ENCODE measurements at places on chromosomes 16 and 17. TPM values are rescaled to one million over a fixed set of nuclear protein-coding genes. Genes with fewer than 3 reads are reported as not detected.
A peak's percentile ranks its signal among the peaks of the same experiment; 100 is the strongest.

DNA sequence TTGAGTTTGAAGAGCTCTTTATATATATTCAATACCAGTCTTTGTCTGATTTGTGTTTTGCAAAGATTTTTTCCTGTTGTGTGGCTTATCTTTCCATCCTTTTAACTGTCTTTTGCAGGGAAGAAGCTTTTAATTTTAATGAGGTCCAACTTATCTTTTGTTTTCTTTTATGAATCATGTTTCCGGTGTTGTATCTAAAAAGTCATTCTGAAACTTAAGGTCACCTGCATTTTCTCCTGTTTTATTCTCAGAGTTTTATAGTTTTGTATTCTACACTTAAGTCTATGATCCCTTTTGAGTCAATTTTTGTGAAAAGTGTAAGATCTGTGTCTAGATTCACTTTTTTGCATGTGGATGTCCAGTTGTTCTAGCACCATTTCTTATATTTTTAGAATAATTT lies 24.6 kb upstream of the COX10 start:
- no peak for DNase-seq

DNA sequence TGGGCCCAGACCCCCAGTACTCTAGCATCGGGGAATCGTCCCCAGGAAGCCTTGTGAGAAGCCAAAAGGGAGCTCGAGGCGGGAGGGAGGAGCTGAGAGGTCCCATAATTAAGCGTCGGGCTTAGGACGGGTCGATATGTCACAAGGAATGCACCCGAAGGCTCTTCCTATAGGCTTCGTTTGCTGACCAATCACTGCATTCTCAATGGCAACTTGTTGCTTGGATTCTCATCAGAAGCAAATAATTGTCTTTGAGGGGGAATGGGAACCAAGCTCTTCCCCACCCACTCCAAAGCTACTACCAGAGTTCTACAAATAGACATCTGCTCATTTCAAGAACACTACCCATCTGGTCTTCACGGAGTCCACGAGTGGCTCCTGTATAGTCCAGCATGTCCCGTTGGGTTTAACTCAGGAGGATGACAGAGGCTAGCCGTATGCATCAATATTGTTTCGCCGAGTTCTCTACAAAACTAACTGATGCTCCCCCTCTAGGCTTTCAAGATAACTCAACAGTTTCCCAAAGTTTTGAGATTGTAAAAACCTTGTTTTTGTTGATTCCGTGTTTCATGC lies 628 bp upstream of the BLMH start:
- peak; percentile 47 for DNase-seq

- no peak for DNase-seq
Observed at GRCh38 chr16:3092501-3092941, 6.6 kb downstream of the ZSCAN10 start.

DNA sequence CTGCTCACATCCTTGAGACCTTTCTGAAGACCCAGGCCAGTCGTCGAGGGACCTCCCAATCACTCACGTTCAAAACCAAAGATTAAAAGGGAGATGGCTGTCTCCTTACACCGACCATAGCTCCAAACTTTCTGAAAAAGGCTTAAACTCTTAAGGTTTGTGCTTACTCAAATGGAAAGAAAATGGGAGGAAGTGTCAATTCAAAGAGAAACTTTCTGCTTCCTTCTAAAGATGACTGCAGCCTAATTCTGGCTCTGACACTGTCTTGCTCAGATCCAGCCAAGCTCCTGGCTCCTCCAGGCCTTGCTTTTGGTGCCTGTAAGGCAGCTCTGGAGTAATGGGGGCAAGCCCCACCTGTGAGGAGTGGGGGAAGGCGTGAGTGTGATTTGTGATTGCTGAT lies 54.9 kb upstream of the WSB1 start:
- DNase-seq: no peak

BTBD17 gene
- not detected for total RNA-seq

GRCh38 chr16:24906199-24906808 lies 60.5 kb downstream of the SLC5A11 start:
- DNase-seq: no peak

- no peak for DNase-seq
Observed at GRCh38 chr17:28173801-28174200, 131.3 kb downstream of the NLK start.

ATP2A1 gene
- 0.92 TPM for total RNA-seq

TIMP2 gene
- 94.7 TPM for total RNA-seq

TMEM238L gene
- not detected for total RNA-seq

DNA sequence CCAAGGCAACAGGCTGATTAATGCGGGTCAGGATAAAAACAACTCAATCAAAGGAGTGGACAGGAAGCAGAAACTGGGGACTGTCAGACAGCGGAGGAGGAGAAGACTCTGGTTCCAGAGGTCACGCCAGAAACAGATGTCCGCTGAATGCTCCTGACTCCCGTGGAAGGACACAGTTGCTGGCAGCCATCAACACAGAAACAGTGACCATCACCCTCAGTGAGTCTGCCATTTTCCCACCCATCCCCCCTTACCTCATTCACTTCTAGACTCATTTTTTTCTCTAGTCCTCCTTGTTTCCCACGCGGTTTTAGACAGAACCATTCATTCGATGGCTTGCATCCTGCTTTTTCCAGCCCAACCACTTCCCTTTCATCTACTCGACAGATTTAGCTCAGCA lies 40.9 kb downstream of the DHRS7C start:
- DNase-seq: no peak

GRCh38 chr17:51435641-51436091 lies 175.3 kb downstream of the UTP18 start:
- DNase-seq: peak; percentile 11

DNA sequence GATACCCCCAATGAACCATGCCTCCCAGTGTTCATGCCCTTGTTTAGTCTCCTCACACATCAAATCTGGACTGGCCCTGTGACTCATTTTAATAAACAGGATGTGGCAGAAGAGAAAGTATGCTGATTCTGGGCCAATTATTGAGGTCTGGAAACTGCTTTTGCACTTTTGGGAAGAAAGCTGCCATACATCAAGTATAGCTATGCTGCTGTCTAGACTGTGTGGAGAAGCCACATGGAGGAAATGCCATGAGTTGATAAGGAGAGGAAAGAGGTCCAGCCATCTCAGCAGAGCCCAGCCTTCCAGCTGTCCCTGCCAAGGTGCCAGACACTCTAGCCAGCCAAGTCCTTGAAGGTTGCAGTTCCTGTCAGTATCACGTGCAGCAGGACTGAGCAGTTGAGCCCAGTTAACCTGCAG lies 16.7 kb downstream of the RPRML start:
- DNase-seq: peak; percentile 38

- peak; percentile 92 for DNase-seq
Observed at GRCh38 chr16:53130159-53131049, 75.6 kb downstream of the CHD9 start.

- DNase-seq: no peak
Observed at GRCh38 chr17:34169496-34169895, 85.6 kb upstream of the CCL2 start.
